Cortex of kidney (tissue), 1 donor: ENCODE measurements at places on chromosomes 12 and 14.

- DNase-seq = no peak
Measured at GRCh38 chr12:102913453-102914226, 3.4 kb downstream of the PAH start.

DNA sequence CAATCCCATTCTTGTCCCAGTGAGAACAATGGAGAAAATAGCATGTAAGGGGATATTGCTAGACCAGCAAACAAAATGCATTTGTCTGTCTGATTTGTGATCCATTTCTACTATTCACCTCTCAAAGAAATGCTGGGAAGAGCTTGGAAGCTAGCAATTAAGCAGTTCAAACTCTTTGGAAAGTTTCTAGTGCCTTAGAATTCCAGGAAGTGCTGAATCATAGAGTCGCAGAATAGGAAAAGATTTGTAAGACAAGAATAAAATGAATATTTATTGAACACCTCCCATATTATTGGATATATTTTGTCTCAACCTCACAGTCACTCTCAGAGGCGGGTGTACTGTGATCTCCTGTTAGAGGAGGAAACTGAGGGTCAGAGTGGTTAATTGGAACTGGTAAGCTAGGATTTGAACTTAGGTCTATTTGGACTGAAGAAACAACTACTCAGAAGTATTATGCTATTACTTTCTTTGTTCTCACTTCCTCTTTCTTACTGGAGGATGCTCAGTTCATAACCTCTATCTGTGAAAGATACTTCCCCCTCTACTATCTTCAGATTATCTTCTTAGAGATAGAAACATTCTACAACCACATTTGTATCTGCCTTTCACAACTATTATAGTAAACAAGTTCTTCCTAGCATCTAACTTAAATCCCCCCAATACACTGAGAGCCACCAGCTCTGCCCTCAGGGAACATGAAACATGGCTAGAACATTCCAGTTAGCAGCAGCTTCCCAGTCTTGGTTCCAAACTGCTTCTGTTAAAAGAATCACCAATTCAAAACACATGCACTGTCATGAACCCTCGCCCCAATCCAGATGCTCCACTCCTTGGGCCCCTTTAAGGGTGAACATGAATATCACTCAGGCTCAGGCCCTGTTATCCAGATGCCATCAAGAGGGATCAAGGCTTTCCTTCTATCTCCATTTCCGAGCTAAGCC, 64.2 kb downstream of the DRAM1 start:
- no peak for DNase-seq

GRCh38 chr12:90027889-90028634, 319.4 kb upstream of the ATP2B1 start:
- no peak for DNase-seq

GRCh38 chr14:67473290-67474082, 15.0 kb downstream of the TMEM229B start:
- DNase-seq = no peak

- DNase-seq = no peak
Measured at GRCh38 chr12:50612882-50613281, 108.1 kb downstream of the DIP2B start.

GRCh38 chr14:61176686-61177085, 104.5 kb downstream of the TMEM30B start:
- no peak for DNase-seq

- DNase-seq = no peak
Measured at GRCh38 chr12:7066596-7066995, 6.1 kb downstream of the C1S start.

- no peak for DNase-seq
Measured at GRCh38 chr14:67618617-67619063, 1.1 kb upstream of the ARG2 start.

DNA sequence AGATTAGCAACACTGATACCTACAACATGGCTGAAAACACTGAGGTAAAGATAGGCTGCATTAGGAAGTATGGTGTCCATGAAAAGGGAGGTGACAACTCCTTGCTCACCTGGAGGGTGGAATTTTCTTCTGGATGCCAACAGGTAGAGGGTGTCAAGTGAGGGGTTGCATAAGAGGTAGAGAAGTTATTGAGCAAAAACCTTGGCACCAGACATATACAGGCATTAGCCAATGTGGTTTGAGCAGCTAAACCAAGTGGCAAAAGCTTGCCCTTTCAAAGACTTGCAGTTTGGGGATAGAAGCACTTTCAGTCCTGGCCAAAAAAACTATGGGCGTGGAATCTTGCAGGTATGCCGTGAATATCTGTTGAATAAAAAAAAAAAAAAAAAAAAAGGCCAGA, 3.8 kb downstream of the RITA1 start:
- no peak for DNase-seq

DNA sequence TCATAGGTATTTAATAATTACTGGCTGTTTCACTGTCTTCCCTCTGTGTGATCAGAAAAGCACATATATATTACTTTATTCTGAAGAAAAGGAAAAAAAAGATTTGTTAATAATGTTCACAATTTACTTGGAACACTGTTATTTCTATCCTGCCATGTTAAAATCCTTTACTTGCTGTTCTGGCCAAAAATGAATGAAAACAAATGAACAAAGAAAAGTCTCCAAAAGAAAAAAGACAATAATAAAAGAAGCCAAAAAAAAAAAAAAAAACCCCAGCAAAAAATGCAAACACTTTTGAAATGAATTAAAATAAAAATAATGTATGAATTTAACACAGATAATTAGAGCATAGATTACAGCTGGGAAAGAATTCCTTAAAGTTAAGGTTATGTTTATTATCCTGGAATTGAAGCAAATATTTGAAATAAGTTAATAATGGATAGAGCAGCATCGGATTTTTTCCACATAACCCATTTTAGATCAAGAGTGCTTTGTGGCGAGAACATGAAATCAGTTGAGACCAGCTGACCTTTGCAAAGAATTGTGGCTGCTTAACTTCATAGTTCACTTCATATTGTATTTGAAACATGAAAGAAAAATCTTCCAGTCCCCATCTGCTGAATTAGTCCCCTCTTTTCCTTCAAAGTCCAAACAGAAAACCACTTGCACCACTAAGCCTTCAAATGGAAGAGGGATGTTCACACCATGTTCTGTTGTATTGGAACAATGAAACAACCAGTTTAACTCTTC, 444.8 kb downstream of the ADAMTS20 start:
- DNase-seq = no peak

DNA sequence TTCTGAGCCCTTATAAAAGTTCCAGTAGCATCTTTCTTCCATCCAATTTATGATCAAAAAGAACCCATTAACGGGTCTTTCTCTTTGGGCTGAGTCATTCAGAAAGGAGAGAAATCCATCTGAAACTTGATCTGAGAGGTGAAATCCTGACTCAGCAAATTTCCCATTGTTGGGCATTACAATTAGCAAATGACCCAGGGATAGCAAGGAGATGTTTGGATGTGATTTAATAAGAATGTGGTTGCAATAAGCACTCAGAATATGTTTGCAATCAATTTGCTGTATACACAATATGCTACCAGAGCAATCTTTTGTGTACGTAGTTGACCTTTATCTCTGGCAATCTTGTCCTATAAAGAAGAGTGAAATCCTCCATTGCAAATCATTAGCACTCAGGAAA, 122.7 kb downstream of the CCDC60 start:
- no peak for DNase-seq

GRCh38 chr14:78316052-78316451, 145.9 kb downstream of the NRXN3 start:
- no peak for DNase-seq

DNA sequence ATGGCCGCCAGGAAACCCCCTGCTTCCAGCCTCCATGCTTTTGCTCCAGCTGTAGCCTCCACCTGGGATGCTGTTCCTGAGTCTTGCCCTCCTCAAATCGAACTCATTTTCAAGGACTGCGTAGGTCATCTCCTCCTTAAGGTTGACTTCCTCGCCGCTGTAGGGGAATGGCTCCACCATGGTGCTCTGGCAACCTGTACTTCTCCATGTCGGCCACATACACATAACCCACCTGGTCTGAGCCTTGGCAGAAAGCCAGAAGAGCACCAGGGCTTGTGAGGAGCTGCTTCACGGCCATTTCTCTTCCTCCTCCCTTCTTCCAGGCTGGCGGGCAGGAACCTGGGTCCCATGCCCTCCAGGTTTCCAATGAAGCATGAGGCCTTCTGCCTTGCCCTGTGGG, 36.7 kb upstream of the BEGAIN start:
- DNase-seq = no peak
